CD4-positive, alpha-beta T cell treated with Interleukin-15 for 1 hour (primary cell): ENCODE measurements at places on chromosomes 4 and X.

DNA sequence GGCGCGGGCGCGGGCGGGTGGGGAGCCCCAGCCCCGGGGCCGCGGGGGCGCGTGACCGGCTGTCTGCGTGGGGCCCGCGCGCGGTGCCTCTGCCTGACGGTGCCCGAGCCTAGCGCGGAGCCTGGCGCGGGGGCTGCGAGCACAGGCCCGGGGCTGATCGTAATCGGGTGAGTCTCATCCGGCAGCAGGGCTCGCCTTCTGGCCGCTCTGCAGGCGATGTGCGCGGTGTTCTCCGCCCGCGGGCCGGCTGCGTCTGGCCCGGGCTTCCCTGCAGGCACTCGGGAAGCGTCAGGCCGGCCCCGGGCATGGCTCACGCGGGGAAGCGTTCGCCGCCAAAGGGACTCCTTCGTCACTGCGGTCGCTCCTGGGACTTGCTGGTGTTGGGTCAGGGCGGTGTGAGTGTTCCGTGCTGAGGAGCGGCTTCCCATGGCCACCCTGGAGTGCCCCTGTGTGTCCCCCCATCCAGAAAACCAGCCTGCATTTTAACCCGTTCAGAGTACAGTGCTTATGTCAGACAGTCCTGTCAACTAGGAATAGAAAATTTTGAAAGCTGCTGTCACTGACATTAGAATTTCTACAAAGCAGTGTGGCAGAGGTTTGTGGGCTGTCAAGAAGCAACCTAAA lies 40.6 kb downstream of the FAM149A start:
- no peak for DNase-seq

DNA sequence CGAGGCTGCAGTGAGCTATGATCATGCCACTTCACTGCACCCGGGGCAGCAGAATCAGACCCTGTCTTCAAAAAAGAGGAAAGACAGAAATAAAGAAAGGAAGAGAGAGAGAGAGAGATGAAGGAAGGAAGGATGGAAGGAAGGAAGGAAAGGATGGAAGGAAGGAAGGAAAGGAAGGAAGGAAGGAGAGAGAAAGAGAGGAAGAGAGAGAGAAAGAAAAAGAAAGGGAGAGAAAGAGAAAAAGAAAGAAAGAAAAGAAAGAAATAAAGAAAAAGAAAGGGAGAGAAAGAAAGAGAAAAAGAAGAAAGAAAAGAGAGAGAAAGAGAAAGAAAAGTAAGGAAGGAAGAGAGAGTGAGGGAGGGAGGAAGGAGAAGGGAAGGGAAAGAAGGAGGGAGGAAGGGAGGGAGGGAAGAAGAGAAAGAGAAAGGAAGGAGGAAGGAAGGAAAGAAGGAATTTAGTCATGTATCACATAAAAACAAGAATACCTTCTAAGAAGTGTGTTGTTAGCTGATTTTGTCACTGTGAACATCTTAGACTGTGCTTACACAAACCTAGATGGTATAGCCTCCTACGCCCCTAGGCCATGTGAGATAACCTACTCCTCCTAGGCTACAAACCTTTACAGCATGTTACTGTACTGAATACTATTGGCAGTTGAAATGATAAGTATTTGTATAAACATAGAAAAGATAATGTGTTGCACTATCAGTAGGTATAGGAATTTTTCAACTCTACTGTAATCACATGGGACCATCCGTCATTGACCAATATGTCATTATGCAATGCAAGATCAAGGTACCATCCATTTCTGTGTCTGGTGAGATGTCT lies 17.4 kb upstream of the AFF1 start:
- DNase-seq, result no peak

DNA sequence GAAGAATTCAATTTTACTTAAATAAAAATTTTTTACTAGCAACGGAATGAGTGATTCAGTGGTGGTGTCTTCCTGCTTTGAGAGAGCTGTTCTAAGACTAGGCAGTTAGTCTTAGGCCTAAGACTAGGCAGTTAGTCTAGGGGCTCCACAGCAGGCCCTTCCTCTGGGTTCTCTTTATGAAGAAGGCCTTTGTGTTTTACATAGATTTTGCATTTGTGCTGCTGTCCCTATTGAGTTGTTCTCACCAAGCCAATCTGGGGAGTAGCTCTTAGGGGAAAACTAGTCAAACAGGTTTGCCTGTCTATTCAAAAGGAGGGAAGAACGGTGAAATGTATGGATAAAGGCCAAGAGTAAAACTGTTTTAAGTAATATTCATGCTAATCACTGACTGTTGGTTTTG lies 7.6 kb downstream of the UGT8 start:
- no peak for DNase-seq

DNA sequence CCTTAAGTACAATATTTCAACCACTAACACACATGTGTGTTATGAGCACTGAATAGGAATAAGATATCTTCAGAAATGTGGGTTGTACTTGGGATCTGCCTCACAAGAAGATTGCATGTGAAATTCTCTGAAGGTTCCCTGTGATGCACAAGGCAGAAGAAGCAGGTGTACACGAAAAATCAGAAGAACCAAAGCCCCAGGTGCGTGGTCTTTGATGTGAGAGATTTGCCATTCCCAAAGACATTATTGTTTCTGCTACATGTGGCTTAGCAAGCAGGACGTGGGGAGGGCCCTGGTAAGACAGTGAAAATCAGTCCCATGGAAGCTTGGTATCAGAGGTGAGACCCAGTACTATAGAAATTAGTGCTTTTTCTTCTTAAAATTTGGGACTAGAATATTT lies 13.0 kb upstream of the SPRY1 start:
- no peak for DNase-seq

GRCh38 chr4:17027495-17027894 lies 129.1 kb upstream of the LDB2 start:
- no peak for DNase-seq

GRCh38 chrX:21658152-21658737 lies at the start of gene KLHL34:
Gene KLHL34, minus strand, starts transcription at chrX:21658330. Its CDS starts 542 bp downstream, at chrX:21657788.
- DNase-seq, result no peak

GRCh38 chr4:26017531-26017930 lies 103.5 kb downstream of the SMIM20 start:
- DNase-seq, result no peak

DNA sequence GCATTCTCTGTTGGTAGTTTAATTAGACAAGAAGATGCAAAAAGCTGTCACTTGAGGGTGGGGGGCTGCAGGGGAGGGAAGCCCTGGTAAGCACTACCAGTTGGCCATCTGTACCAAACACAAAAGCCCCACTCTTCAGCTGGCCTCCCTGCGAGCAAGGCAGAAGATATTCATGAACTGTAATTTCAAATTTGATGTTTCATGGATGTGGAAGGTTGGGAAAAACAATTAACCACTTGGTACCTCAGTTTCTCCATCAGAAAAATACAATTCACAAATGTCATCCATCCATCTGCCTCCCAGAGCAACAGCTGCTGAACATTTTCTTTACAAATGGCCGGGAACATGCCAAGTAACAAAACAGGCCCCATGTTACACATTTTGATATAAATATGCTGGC lies 265.3 kb downstream of the HNRNPD start:
- no peak for DNase-seq

- no peak for DNase-seq
Measured at GRCh38 chr4:187493661-187494060, 501.9 kb upstream of the ZFP42 start.

DNA sequence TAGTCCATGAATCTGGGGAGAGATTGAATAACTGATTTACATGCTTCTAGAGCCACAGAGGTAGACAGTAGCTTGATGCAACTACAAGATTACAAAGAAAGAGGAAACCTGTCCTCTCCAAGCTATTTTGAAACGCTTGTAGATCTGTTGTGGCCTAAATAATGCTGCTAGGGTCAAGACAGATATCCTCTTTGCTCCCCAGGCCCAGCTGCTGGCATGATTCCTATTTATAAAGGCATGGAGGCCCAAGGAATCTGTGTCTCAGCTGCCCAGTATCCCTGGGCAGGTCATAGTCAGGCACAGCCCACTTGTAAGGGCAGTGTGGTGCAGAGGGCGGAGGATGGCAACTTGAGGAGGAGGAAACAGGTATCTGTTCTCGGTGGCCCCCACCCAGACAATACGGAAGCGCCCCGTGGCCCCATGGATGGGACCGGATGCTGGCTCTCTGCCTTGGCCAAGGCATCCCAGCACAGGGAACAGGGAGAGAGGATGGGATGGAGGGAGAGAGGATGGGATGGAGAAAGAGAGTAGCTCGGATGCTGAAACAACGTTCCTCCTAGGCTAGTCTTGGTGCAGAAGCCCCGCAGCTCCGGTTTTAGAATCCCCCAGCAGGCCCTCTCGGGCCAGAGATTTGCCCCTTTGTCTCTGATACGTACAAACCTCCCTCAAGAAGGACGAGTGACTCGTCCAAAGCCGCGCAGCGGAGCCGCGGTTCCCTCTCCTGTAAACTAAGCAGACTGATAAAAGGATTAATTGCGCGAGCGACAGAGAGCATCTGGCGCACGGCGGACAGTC lies 767 bp upstream of the SMIM20 start:
- peak; percentile 53 for DNase-seq

DNA sequence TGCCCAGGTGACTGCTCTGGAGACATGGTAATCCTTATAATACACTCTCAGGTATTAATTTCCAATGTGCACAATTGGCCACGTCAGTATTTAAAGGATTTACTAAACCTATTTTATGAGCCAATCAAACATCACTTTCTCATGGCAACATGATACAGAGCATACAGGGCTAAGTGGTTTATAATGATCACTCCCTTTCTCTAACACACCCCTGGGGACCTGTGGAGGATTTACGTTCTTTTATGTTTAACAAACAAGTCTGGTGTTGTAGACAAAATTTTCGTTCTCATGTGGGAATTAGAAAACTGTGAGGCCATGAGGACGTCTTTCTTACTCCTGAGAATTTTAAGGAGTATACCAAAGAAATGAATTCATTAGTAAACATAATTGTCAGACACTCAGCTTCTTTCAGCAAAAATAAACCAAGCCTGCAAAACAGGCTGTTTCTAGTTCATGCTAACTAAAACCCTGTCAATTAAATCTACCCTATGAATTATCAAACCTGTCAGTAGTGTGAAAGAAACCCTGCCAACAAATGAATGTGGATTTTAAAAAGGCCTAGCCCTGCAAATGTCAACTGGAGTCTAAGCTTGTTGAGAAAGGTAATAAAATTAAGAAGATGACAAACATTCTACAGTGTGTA lies 155.8 kb downstream of the PDGFC start:
- no peak for DNase-seq

- DNase-seq, result no peak
Measured at GRCh38 chrX:13816176-13816575, 717 bp downstream of the GPM6B start.

DNA sequence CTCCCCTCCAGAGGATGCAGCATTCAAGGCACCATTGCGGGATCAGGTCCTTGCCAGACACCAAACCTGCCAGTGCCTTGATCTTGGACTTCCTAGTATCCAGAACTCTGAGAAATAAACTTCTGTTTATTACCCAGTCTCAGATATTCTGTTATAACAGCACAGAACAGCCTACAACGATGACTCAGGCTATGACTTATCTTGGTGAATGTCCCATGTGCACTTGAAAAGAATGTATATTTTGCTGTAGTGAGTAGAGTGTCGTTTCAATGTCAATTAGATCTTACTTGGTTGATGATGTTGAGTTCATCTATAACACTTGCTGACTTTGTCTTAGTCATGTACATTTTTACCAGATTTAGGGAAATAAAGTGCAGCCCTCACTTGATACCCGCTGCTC lies 34.5 kb upstream of the PGRMC1 start:
- DNase-seq, result no peak

DNA sequence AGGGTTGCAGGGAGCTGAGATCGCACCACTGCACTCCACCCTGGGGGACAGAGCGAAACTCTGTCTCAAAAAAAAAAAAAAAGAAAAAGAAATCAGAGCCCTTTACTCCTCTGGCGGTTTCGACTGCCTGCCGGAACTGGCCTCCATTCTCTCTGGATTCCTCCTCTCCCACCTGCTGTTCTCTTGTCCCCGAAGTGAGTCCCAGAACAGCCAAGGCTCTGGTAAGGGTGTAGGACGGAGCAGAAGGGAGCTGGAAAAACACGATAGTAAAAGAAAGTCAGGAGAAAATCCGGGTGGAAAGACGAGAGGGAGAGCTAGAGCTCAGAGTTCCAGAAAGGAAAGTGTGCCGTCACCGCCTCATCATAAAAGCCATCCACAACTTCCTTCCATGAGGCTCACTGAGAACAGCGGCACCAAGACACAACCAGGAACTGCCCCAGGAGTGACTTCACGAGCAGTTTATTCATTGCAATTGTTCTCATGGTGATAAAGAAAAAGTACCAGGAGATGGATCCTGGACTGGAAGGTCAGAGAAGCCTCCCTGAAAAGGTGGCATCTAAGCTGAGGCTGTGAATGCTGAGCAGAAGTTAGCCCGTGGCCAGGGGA lies 12.3 kb downstream of the TLR3 start:
- no peak for DNase-seq

DNA sequence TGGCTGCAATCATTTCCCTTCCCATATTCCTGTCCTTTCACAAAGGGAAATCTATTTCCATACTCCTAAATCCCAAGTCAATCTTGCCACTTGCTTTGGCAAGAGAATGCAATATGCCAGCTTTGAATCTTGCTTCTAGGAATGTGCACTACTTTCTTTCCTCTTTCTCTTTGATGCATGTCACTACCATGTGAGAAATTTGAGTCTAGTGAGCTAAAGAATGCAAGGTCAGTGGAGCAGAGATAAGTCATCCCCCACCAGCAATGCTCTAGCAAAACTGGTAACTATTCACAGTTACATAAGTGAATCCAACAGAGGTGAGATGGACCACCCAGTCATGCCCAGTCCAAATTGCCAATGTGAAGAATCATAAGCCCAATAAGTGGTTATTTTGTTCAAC lies 910.4 kb downstream of the RAB28 start:
- no peak for DNase-seq
